ENCODE measurements at places on chromosomes 12 and 14. TPM values are rescaled to one million over a fixed set of nuclear protein-coding genes. Genes with fewer than 3 reads are reported as not detected.

DNA sequence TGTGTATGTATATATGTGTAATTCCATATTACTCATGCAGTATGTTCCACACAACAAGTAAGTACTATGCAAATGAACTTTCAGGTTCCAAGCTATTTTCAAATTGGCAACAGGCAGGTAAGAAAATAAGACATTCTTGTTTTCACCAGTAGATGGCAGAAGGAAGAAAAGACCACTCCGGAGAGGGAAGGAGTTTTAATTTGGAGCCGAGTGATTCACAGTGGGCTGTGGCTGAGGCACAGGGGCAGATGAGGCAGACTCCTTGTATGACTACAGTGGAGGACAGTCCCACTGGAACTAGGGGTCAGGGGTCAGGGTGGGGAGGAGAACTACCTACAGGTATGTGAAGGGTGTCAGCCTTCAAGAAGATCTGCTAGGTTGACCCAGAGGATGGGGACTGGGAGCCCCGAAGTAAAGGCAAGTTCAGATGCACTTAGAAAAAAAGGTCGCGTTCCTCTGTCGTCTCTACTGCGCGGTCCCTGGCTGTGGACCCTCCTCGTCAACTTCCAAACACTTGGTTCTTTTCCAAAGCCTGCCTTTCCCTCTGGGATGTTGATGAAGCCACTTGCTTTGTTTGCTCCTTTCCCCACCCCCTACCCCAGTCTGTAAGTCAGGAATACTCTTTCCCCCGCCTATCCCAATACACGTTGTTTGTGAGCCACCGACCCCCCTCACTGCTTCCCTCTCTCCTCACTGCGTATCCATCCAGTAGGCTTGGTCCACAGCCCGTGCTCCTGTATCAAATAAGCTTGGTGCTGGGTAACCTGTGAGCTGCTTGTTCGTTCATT lies 24.1 kb downstream of the DDX47 start:
- no peak for DNase-seq

GRCh38 chr12:26810330-26810729 lies 22.7 kb downstream of the ITPR2 start:
- no peak for DNase-seq

GRCh38 chr14:69955855-69956845 lies 76.9 kb downstream of the SMOC1 start:
- no peak for DNase-seq

PCNX4 gene
- polyA plus RNA-seq = 91.1 TPM

GRCh38 chr12:32502693-32503502 lies 103.5 kb downstream of the FGD4 start:
- no peak for DNase-seq

DNA sequence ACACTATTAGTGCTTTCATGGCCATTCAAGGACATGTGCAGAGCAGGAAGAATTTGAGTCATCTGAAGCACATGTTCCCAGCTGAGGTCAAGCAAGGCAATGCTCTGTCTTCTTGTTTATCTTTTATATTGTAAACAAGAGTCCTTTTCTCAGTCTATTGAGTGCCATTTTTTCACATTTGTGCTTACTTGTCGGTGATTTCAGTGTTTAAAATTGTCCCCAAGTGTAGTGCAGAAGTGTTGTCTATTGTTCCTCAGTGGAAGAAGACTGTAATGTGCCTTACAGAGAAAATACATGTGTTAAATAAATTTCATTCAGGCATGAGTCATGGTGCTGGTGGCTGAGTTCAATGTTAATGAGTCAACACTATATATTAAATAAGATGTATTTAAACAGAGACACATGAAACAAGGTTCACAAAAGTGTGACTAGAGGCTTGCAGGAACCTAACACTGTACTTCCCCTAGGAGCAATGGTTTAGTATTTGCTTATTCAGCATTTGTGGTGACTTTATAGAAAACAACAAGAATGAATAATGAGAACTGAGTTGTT lies 391.1 kb downstream of the LRIG3 start:
- no peak for DNase-seq

AMHR2 gene
- 0.22 TPM for polyA plus RNA-seq

DNA sequence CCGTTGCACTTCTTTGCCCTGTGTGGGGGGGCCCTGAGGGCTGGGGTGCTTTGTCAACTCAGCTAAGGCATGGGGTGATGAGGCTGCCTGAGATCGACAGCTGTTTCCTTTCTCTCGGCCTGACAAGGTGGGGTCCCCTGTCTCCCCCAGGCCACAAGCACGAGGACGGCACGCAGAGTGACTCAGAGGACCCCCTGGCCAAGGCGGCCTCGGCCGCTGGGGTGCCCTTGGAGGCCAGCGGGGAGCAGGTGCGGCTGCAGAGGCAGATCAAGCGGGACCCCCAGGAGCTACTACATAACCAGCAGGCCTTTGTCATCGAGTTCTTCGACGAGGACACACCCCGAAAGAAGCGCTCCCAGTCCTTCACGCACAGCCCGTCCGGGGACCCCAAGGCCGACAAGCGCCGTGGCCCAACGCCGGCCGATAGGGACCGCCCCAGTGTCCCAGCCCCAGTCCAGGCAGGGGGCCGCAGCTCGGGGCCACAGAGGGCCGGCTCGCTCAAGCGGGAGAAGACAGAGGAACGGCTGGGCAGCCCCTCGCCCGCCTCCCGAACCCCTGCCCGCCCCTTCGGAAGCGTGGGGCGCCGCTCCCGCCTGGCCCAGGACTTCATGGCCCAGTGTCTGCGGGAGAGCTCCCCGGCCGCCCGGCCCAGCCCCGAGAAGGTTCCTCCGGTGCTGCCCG lies 18.8 kb downstream of the CEP170B start:
- DNase-seq = no peak

GRCh38 chr12:62653304-62653703 lies 186.7 kb downstream of the MON2 start:
- DNase-seq = no peak

- no peak for DNase-seq
These were observed 34.4 kb downstream of the WBP11 start for GRCh38 chr12:14768823-14769405.

DNA sequence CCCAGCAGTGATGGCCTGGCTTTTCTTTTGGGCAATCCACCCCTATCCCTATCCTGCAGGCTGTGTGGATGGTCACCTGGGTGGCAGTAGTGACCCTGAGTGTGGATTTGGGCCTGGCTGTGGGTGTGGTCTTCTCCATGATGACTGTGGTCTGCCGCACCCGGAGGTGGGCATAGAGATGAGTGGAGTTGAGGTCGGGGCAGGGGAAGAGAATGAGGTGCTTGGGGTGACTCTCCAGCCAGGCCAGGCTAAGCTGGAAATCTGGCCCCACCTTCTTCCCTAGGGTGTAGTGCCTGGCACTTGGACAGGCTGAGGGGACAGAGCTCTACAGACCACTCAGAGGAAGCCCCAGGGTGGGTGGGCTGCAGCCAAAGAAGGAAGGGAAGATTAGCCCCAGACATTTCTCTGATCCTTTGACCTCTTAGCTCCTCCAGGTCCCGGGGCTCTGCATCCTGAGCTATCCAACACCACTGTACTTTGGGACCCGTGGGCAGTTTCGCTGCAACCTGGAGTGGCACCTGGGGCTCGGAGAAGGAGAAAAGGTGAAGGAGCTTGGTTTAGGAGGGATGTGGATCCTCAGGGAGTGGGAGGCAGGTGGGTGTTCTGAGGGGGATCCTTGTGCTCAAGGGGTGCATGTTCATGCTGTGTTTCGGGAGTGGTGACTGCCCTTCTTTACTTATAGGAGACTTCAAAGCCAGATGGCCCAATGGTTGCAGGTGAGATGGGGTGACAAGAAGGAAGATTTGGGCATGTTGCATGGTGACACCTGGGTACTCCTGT lies 8.4 kb downstream of the B4GALNT1 start:
- DNase-seq = no peak

GRIN2B gene
- polyA plus RNA-seq = 1.6 TPM

- no peak for DNase-seq
These were observed 125.0 kb upstream of the CCND2 start for GRCh38 chr12:4148418-4149056.

SLC22A17 gene
- 50.4 TPM for polyA plus RNA-seq

GRCh38 chr14:33964599-33965317 lies 13.9 kb upstream of the EGLN3 start:
- no peak for DNase-seq

- no peak for DNase-seq
These were observed 666.6 kb downstream of the DIO2 start for GRCh38 chr14:79544698-79545070.

OR4K5 gene
- polyA plus RNA-seq = not detected

GRCh38 chr12:23750923-23751322 lies 198.5 kb downstream of the SOX5 start:
- no peak for DNase-seq

RTL1 gene
- polyA plus RNA-seq = not detected

DNA sequence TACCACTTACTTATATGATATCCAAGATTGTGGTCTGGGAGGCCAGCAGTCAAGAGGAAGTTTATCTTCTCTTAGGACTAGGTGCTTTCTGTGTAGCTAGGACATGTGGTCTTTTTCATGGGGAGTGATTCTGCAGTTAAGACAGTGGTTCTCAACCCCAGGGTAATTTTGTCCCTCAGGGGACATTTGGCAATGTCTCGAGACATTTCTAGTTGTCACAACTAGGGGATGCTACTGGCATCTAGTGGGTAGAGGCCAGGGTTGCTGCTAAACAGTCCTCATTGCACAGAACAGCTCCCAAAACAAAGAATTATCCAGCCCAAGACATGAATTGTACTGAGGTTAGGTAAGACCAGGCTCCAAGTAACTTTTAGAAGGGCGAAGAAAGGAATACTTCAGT lies 20.0 kb downstream of the AMDHD1 start:
- no peak for DNase-seq

DNA sequence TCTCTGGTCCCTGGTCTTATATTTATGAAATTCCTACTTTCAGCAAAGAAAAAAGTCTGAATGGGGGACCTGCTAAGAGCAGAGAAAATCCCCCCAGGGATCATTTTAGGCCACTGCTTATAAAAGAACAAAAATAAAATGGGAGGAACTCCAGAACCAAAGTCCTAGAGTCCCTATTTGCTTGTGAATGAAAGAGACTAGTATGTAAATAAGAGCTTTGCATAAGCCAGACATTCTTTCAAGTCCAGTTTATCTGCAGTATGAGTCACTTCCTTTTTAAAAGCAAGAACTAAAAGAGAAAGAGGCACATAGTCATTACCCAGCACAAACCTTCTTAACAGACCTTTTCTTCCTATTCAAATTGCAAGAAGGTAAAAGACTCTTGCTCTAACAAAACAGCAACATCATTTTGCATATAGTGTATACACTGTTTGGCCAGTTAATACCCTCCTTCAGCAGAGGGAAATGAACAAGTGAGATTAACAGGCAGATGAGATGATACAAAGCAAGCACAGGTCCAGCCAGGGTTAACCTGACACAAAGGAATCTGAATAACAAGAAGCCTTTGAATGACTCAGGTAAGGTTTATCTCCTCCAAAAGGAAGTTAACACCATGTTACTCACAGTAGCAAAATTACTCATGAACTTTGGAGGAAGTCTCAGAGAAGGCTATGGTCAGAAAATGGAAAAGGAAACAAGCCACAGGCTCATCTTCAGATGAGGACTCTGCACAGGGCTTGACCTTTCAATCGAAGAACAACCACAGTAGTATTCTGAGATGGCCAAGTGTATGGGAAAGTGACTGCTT lies 87.3 kb downstream of the PHLDA1 start:
- no peak for DNase-seq

CCDC196 gene
- 0.26 TPM for polyA plus RNA-seq

Data from right renal cortex interstitium (tissue), 3 donors.